ENCODE measurements at places on chromosomes 1 and 21. TPM values are rescaled to one million over a fixed set of nuclear protein-coding genes. Genes with fewer than 3 reads are reported as not detected.

GRCh38 chr1:72111662-72112061 is 170.7 kb downstream of the NEGR1 start:
- no peak for DNase-seq

The LMOD1 gene
- polyA plus RNA-seq = 16.6 TPM

The SLFNL1 gene
- polyA plus RNA-seq = 0.91 TPM

DNA sequence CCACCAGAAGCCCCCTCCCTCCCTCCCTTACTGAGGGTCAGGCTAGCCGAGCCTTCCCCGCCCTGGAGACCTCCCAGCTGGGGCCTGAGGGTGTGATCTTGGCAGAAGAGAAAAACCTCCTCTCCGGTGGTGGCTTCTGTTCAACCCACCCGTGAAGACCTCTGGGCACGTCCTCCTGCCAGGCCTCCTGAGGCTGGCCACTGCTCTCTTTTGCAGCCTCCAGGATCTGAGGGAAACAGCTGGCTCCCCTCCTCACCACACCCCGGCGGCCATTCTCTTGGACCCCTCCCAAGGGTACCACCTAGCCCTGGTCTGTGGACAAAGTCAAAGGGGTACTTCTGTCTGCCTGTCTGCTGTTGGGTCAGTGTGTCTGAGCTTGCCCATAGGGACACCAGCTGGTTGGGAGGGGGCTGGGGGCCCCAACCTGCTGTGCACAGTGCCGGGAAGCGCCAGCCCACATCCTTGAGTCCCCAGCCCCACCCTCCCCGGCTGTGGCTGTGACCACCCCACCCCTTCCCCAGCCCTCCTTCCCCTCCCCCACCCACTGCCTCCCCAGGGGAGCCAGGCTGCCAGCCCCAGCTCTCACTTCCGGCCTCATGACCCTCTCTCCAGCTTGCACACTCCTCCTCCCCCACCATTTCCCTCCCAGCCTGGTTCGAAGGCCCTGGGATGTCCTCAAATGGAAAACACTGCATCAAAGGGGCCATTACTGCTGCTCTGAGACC is 48.1 kb downstream of the AHDC1 start:
- DNase-seq = peak; percentile 73

DNA sequence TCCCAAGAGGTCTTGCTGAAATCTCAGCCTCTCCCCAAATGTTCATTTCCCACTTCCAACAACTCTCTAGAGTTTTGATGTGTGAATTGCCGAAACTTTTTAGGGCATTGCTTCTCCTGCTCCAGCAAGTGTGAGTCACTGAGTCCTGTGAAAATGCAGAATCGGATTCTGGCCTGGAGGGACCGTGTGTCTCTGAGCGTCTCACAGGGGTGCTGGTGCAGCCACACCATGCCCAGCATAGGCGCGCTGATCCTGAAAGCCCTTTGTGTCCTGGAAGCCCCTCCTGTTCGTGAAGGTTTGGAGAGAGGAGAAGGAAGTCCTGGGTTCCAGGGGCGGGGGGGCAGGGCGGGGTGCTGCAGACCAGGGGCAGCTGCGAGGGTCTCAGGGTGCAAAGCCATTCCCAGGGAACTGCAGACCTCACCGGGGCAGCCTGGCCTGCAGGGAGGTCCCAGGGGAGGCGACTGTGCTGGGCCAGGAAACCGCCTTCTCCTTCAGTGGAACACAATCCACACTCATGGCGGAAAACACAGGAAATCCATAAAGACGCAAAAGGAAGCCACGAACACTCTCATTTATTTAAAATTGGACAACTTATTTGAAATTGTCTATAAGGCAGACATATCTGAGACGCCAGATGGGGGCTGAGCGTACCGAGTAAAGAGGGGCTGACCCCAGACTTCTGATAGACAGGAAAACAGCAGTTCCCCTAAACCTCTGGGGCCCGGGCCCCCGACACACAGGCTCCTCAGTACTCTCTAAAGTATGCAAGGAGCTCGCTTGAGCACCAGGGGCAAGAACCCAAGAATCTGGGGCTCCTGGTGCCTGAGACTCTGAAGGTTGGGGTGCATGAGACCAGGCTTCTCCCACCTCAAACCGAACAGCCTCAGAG is 43.5 kb upstream of the ADARB1 start:
- no peak for DNase-seq

DNA sequence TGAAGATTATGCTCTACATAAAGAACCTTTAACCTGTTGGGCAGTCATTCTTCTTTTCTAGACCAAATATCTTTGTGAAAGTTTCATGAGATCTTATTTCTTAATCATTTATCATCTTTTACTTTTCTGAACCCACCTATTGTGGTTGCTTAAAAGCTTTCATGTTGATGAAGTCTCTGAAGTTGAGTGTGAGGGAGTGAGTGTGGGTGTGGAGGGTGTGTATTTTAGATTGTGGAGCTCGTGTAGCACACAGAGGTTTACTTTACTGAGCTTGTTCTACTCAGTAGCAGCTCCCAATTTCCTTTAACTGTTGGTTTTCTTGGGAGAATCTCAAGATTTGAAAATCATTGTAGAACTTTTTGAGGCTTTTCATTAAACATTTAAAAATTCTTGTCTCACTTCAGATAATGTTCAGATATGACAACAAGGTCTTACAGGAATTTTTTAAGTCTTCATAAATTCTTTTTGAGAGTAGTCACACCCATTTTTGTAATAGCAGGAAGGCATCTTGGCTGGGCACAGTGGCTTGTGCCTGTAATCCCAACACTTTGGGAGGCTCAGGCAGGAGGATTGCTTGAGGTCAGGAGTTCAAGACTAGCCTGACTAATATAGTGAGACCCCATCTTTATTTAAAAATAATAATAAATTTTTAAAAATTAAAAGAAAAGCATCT is 17.0 kb downstream of the SRRM1 start:
- DNase-seq = no peak

The CAPN8 gene
- polyA plus RNA-seq = 0.27 TPM

DNA sequence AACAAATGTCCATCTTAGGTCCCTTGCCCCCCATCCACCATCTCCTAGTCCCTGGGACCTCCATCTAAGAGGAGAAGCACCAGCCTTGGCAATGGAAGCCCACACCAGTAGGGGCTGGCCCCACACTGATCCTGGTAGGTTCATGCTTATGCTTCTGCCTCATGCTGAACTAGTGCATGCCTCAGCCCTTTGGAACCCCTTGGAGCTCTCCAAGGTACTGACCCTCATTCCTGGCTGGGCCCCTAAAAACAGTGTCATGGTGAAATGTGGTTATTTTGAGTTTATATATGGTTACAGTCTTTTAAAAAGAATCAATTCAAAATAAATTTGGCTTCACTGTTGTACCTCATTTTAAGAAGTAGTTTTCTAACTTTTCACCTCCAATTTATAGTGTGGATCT is 108.3 kb downstream of the HIVEP3 start:
- peak; percentile 45 for DNase-seq
